Stimulated activated CD8-positive, alpha-beta memory T cell treated with anti-CD3 and anti-CD28 coated beads, Interleukin-2, amount 100 ng/mL, for 1 hour (primary cell): ENCODE measurements at places on chromosomes 7 and 10.

GRCh38 chr7:73477376-73477775 is 43.8 kb downstream of the FZD9 start:
- no peak for DNase-seq

GRCh38 chr10:14534152-14534551 is 203.4 kb upstream of the FRMD4A start:
- no peak for DNase-seq

DNA sequence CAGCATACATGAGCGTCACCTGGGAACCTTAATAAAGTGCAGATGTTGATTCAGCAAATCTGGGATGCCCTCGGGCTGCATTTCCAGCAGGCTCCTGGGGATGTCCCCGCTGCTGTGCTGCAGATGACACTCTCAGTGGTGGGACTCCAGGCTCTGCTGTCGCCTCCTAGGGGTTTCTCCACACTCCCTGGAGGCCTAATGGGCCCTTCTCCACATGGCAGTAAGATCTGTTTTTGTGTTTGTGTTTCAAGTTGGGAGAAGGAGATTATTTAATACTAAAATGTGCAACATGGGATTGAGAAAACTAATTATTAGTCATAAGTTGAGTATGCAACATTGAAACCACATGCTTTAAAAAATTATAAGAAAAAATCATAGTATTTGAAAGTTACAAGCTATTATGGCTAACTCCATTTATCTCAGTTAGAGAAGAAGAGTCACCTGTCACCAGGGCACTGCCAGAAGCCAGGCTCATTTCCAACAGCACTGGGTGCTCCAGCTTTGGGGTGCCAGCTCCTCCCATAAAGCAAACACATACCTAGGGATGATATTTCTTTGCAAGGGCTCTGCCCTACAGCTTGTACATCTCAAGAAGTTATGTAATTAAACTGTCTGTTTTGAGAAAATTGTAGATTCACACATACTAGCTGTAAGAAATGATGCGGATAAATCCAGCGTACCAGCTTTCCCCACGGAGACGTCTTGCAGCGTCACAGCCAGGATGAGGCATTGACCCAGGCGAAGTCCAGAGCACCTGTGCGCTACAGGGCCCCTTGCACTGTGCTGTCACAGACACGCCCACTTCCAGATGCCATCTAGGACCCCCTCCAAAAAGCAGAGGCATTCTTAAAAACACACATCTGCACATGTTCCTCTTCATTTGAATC is 106.4 kb downstream of the EGFR start:
- DNase-seq: no peak

DNA sequence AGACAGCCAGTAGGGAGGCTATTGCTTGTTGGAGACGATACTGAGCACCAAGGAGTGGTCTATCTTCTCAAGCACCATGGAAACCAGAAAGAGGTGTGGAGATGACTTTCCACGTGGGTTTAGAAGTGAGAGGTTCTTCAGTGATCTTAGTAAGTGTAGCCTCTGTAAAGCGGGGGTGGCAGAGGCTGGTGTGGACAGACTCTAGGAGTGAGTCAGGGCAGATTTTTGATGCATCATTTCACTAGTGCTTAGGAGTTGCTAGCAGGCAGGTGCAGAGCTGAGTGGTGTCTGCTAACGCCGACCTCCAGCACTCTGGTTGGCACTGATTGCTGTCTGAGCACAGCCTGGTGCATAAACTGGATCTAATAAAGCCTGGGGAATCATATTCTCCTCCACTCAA is 78.4 kb upstream of the ADO start:
- DNase-seq: no peak

DNA sequence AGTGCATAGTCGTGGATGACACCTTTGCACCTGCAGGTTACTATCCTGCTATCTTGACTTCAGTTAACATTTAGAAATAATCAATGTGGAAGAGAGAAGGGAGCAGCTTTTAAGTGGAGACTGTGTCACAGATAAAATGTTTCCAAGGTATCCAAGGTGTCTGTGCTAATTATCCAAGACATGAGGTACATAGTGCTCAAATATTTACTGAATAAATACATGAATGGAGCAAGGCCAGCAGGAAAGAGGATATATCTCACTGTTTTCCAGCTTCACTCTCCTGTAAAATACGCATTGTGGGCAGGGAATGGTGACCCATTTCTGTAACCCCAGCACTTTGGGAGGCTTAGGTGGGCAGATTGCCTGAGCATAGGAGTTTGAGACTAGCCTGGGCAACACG is 552.4 kb downstream of the PHTF2 start:
- DNase-seq: no peak

- DNase-seq: no peak
These were observed 11.7 kb downstream of the ATP6V1F start for GRCh38 chr7:128874140-128875031.

- DNase-seq: no peak
These were observed 46.4 kb downstream of the RAMP3 start for GRCh38 chr7:45203936-45204445.

DNA sequence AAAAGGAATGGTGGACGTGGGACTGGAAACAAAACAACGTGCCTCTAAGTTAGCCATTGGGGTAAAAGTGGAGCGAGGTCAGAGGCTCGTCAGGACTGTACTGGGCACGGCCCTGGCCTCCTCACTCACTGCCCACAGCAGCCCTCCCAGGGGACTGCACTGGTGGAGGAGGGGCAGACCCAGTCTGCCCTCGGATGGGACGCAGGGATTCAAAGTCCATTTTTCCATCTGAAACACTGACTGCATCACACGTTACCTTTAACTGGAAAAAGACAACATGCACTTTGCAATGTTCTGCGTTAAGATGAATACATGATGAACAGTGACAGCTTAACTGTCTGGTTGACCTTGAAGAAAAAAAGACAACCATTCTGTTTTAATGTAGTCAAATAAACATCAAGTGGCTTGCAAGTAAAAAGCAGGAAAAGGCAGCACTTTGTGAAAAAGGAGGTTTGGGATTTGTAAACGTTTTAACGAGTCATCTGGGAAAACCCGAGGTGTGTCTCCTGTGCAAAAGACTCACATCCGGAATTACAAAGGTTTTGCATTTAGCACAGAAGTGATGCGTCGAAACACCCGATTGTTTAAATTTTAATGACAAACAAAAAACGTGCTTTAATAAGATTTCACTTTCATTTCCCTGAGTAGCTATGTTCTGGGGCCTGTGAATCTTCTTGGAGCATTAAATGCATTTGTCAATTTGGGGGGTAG is 18.8 kb downstream of the KLF6 start:
- DNase-seq: no peak

GRCh38 chr10:22183771-22184461 is 33.9 kb downstream of the EBLN1 start:
- DNase-seq: no peak

DNA sequence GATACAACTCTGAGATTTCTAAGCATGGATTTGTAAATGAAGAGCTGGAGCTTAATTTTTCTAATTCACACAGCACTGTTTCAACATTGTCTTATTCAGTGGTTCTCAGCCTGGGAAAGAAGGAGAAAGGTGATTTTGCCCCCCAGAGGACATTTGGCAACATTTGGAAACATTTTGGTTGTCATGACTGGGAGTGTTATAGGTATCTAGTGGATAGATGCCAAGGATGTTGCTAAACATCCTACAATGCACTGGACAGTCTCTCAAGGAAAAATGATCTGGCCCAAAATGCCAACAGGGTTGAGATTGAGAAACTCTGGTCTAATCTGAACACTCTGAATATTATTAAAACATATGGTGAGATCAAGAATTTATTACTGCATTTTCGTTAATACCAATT is 3.8 kb upstream of the CAV2 start:
- no peak for DNase-seq

GRCh38 chr7:100823140-100823525 is 4.2 kb downstream of the EPHB4 start:
- DNase-seq: no peak

DNA sequence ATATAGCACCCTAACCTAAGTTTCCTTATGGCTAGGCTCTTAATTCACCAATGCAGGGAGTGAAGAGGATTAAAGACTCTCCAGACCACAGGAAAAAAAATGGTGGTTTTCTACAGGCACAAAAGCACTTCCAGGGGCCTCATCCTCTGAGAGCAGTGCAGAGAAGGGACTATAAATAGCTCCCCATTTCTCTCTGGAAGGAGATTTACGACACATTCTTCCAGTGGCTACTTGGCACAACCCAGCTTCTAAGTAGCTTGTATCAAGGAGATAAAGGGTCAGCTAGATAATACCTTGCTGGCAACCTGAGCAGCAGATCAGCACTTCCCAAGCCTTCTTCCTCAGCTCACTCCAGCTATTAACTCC is 73.5 kb downstream of the CRPPA start:
- DNase-seq: no peak

DNA sequence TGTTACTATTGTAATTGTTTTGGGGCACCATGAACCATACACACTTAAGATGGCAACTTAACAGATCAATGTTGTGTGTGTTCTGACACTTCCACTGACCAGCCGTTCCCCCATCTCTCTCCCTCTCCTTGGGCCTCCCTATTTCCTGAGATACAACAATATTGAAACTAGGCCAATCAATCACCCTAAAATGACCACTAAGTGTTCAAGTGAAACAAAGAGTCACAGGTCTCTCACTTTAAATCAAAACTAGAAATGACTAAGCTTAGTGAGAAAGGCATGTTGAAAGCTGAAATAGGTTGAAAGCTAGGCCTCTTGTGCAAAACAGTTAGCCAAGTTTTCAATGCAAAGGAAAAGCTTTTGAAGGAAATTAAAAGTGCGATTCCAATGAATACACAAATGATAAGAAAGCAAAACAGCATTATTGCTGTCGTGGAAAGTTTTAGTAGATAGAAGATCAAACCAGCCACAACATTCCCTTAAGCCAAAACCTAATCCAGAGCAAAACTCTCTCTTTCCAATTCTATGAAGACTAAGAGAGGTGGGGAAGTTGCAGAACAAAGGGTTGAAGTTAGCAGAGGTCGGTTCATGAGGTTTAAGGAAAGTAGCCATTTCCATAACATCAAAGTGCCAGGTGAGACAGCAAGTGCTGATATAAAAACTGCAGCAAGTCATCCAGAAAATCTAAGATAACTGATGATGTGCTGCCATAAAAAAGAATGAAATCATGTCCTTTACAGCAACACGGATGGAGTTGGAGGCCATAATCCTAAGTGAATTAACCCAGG is 90.6 kb downstream of the MTPN start:
- no peak for DNase-seq

GRCh38 chr10:36019749-36020148 is 377.7 kb upstream of the FZD8 start:
- no peak for DNase-seq

- no peak for DNase-seq
These were observed 25.0 kb upstream of the PCBD1 start for GRCh38 chr10:70913191-70913892.

GRCh38 chr10:77123330-77123729 is 514.3 kb downstream of the KCNMA1 start:
- DNase-seq: no peak

DNA sequence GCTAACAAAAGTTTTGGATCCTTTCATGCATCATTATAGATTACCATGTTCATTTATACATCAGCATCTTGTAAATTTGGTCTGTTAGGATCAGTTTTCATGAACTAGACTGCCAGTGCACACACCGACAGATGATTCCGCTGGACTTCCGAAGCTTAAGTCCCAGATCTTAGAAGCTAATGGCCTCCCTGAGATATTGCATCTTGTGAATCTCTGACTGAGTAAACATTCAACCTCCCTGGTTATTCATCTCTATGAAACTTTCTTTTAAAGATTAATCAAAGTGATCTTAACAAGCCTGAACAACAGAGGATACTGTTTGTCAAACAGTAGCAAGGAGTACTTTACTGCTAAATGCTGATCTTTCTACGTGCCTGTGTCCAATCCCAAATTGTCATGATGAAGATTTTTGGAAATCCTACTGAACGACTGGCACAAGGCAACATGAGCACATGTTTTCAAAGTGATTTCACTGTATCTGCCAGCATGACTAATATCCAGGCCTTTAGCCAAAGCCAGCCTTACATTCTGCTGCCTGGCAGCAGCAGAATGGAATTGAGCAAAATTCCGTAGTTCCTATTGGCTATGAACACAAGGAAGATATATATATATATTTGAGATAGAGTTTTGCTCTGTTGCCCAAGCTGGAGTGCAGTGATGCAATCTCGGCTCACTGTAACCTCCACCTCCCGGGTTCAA is 91.3 kb upstream of the ANK3 start:
- DNase-seq: no peak

GRCh38 chr10:99276848-99277486 is 41.3 kb upstream of the HPSE2 start:
- DNase-seq: no peak

DNA sequence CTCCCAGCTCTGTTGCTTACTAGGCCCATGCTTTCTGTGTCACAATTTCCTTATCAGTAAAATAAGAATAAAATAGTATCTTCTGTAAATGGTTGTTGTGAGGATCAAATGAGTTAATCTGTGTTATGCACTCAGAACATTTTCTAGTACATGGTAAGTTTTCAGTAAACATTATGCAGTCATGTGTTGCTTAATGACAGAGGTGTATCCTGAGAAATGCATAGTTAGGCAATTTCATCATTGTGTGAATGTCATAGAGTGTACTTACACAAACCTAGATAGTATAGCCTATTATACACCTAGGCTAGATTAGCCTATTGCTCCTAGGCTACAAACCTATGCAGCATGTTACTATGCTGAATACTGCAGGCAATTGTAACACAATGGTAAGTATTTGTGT is 4.4 kb downstream of the PTTG1IP2 start:
- no peak for DNase-seq

GRCh38 chr7:117717357-117717756 is 155.9 kb downstream of the CTTNBP2 start:
- DNase-seq: no peak

DNA sequence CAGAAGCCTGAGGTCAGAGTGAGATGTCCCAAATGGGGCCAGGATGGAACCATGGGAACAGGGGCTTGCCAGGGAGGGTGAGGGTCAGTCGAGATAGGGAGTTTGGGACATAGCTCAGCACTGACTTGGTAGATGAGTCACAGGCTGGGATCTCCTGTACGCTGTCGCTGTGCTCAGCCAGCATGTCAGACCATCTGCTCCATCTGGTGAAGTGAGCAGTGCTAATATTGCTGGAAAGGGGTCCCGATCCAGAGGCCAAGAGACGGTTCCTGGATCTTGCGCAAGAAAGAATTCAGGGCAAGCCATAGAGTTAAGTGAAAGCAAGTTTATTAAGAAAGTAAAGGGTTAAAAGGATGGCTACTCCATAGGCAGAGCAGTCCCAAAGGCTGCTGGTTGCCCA is 505.6 kb downstream of the GALNT17 start:
- no peak for DNase-seq

DNA sequence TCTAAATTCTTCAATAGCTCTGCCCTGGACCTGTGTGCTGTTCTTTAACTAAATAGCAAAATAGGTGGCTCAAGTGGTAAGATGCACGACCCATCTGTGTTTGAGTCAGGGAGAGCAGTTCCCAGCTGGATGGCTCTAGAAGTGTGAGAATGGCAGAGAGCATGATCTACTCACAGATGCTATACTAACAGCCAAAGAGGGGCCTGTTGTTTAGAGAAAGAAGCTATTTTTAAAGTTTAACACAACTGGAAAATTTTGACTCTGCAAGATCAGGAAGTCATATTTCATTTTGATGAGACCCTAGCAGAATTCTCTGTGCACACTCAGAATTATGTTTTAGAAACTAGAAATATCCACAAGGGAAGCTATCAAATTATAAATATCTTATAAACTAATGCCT is 87.4 kb upstream of the PIP4K2A start:
- no peak for DNase-seq
